Tongue (tissue), 3 donors: ENCODE measurements at places on chromosomes 1 and 21.

GRCh38 chr1:85612704-85613361 lies 32.3 kb downstream of the CCN1 start:
- DNase-seq, result peak; percentile 50

GRCh38 chr1:230068621-230068873 lies 1.5 kb downstream of the GALNT2 start:
- peak; percentile 30 for DNase-seq

GRCh38 chr21:28212061-28212460 lies 780.6 kb downstream of the LTN1 start:
- peak; percentile 50 for DNase-seq

GRCh38 chr1:3279182-3279470 lies 175.3 kb upstream of the ARHGEF16 start:
- DNase-seq, result no peak

DNA sequence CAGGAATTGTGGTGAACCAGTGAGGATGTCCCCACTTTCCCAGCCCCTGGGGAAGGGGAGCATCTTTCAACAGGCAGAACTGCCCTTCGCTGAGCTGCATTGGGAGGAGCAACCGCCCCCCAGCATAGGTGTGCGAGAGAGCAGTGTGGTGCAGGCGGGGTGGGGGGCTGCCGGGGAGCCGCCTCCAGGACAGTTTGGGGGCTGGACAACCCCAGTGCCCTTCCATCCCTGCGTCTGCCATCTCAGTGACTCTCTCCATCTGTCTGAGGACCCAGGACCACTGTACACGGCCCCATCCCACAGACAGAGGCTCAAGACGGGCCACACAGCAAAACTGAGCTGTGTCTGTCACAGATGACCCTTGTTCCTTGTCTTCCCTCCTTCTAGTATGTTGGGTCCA lies 14.2 kb downstream of the PODN start:
- DNase-seq, result no peak

GRCh38 chr1:61054601-61054993 lies 27.8 kb upstream of the NFIA start:
- DNase-seq, result no peak

DNA sequence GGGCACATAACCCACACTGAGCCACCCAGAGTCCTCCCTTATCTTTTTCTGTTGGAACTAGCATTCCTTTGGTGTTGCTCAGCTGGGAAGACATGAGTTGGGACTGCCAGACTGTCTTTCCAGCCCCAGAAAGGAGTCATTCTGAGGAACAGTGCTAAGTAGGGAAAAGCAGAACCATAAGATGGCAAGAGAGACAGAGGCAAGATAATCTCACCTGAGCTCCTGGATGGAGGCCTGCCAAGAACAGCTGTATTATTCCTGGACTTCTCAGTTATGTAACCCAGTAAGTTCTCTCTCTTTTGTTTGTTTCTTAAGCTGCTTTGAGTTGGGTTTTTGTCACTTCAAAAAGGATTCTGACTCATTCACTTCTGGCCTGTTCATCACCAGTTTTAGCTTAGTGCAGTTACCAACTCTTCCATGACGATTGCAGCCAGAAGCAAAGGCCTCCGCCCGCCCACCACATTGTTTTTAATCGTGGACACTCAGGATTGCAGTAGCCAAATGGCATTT lies 134.4 kb downstream of the OMA1 start:
- no peak for DNase-seq

DNA sequence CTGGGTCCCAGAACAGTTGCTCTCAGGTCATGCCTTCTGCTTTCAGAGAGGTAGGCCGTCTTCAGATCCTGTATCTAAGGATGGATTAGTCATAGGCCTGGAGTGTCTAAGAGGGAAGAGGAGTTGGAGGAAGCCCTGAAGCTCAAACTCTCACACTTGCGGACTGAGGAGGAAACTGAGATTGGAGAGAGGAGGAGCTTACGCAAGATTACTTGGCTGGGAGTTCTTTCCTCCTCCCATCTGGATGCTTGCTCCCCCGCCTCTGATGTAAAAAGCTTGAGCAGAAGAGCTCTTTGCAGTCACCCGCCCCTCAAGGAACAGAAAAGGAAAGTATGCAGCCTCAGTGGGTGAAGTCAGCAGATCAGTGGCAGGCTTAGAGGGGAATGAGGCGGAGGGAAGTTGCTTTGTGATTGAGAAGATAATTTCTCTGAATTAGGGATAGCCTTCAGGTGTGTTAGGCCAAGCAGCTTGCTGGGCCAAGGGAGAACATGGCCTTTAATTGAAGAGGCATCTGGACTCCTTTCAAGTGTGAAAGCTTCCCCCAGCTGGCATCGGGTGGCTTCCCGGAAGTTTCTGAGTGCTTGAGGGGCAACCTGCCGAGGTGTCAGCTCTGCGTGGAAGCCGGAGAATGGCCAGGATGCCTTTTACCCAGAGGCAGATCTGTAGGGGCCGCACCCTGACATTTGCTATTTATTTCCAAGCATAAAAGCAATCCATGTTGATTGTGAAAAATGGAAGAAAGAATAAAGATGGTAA lies 6.6 kb downstream of the ADORA1 start:
- no peak for DNase-seq

GRCh38 chr1:15058261-15058660 lies 95.3 kb upstream of the TMEM51 start:
- no peak for DNase-seq

DNA sequence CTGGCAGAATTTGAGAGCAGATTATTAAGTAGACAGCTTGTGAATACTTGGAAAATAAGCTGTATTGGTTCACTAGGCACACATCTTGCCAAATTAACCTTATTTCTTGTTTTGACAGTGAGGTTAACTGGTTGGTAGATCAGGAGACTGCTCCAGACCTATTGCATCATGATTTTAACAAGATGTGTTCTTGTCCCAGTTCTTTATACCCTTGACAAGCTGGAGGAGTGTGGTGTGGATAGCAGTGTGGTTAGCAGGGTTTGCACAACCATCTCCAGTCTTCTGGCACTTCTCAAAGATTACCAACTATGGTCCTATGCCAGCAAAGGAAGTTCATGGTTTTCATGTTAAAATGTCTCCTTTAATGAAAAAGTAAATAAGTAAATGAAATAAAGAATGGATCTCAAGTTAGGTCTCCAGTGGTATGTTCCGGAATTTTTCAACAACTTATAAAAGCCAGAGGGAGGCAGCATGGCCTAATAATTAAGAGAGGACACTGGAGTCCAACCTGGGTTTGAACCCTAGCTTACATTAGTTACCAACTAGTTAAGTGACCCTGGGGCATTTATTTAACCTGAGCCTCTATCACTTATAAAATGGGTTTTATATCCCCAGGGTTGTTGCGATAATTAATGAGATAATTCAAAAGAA lies 34.1 kb downstream of the DDX20 start:
- no peak for DNase-seq
